ENCODE measurements at places on chromosomes 12 and 14. TPM values are rescaled to one million over a fixed set of nuclear protein-coding genes. Genes with fewer than 3 reads are reported as not detected.

EPYC gene
- not detected for total RNA-seq

KRT2 gene
- total RNA-seq: not detected

LRP1-AS gene
- not detected for total RNA-seq

TAS2R19 gene
- 3.2 TPM for total RNA-seq

OR6C2 gene
- total RNA-seq: not detected

MIP gene
- total RNA-seq: not detected

JAG2 gene
- 31.2 TPM for total RNA-seq

- no peaks in the 10 kb centered on the region for H3K4me1 ChIP-seq
- H3K27ac ChIP-seq: no peak overlapping the region
Observed at GRCh38 chr12:108757856-108758255, 26.5 kb upstream of the CORO1C start.

DNA sequence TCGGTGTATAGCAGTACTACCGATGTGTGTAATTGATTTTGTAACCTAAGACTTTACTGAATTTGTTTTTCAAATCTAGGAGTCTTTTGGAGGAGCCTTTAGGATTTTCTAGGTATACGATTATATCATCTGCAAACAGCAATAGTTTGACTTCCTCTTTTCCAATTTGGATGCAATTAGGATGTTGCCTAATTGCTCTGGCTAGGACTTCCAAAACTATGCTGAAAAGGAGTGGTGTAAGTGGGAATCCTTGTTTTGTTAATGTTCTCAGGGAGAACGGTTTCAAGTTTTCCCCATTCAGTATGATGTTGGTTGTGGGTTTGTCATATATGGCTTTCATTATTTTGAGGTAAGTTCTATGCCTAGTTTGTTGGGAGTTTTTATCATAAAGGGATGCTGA lies 171.6 kb upstream of the PDE3A start:
- H3K27me3 ChIP-seq: no peaks in the 10 kb centered on the region
- H3K4me1 ChIP-seq: no peaks in the 10 kb centered on the region

DNA sequence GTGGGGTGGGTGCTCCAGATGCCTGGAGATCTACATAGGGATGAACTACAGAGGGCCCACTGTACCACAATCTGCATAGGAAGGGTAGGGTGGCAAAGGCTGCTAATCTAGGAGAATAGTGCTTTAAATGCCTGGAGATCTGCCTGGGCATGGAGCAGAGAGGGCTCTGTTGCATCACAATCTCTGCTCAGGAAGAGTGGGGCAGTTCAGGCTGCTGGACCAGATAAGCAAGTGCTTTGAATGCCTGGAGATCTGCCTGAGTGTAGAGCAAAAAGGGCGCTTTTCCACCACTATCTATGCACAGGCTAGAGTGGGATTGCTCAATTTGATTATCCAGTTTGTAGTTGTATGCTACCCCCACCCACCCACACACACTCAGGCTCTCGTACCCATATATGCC lies 886.3 kb upstream of the SEL1L start:
- H3K4me3 ChIP-seq: no peak overlapping the region
- no peaks in the 10 kb centered on the region for H3K36me3 ChIP-seq
- no peak for DNase-seq
- no peak overlapping the region for H3K27ac ChIP-seq
- H3K4me1 ChIP-seq: no peaks in the 10 kb centered on the region
- H3K27me3 ChIP-seq: no peaks in the 10 kb centered on the region

DNA sequence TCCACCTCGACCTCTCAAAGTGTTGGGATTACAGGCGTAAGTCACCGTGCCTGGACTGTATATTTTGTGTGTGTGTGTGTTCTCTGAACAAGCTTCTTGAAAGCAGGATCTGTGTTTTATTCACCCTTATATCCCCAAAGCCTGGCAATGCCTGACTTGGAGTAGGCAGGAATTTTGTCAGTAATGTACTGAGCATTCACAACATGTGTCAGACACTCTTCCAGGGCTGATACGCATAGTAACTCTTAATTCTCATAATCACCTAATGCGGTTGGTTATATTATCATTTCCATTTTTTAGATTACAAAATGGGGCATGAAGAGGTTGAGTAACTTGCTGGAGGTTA lies 50.4 kb upstream of the PLEKHG3 start:
- no peaks in the 10 kb centered on the region for H3K36me3 ChIP-seq
- H3K4me3 ChIP-seq: no peak overlapping the region
- H3K27me3 ChIP-seq: no peaks in the 10 kb centered on the region
- H3K27ac ChIP-seq: no peak overlapping the region

DNA sequence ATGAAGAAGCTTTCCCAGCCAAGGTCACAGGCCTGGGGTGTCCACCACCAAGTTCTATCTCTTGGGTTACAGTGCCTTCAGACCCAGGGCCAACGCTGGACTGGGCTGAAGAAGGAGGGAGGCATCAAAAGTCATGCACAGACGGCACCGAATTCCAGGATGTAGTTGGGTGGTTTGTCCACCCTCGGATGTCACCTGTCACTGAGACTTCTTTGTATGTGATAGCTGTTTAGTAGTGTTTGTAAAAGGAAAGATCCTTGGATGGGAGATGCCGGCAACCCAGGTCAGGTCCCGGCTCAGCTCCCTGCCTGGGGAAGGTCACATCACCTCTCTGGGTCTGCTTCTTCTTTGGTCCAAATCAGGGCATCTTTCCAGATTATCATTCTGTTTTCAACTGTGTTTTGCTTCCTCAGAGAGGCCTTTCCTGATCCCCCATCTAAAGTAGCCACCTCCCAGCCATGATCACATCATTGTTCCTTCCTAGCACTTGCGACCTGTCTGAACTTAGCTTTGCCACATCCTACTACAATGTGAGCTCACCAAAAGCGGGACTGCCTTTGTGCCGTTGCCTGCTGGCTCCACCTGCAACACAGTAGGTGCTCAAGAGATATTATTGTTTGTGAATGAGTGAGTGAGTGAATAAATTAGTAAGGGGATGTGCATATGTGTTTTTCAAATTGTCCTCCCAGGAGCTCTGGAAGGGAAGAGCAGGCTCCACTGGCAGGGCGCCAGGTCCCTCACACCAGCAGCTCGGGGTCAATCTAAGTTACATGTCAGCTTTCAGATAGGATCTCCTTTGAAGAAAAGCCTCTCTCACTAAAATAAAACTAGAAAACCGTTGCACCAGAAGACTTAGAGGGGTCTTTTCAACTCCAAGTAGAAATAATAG lies 2.1 kb downstream of the TSPAN11 start:
- no peak overlapping the region for H3K27ac ChIP-seq
- DNase-seq: no peak
- no peak overlapping the region for H3K4me3 ChIP-seq
- H3K27me3 ChIP-seq: peaks cover 22% of the 10 kb centered on the region
- peaks cover 3% of the 10 kb centered on the region for H3K4me1 ChIP-seq

- H3K4me1 ChIP-seq: no peaks in the 10 kb centered on the region
- H3K27me3 ChIP-seq: no peaks in the 10 kb centered on the region
- no peaks in the 10 kb centered on the region for H3K36me3 ChIP-seq
- no peak overlapping the region for H3K27ac ChIP-seq
Observed at GRCh38 chr14:98167705-98168104, 1104.3 kb downstream of the BCL11B start.

DNA sequence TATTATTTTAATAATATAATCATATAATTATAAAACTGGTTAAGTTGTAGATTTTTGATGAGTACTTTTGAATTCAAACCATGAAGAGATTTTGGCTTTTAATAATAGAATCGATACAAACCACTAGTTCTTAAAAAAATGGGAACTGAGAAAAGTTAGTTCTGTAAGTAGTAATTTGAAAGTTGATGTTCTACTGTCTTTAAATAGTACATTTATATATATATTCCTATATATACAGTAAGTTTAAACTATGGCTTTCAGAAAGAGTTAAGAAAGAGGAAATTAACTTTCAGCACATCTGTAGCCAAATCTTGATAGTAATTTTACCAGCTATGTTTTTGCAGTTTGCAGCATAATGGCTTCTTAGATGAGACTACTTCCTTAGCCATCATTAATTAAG lies 7.8 kb downstream of the LRRK2 start:
- peaks cover 6% of the 10 kb centered on the region for H3K4me1 ChIP-seq
- no peaks in the 10 kb centered on the region for H3K27me3 ChIP-seq
- peaks cover 35% of the 10 kb centered on the region for H3K36me3 ChIP-seq
- no peak overlapping the region for H3K4me3 ChIP-seq

GRCh38 chr14:88426271-88426670 lies 40.8 kb downstream of the SPATA7 start:
- no peak overlapping the region for H3K4me3 ChIP-seq
- no peak for DNase-seq
- peaks cover 5% of the 10 kb centered on the region for H3K36me3 ChIP-seq
- H3K27ac ChIP-seq: no peak overlapping the region
- H3K27me3 ChIP-seq: no peaks in the 10 kb centered on the region
- no peaks in the 10 kb centered on the region for H3K4me1 ChIP-seq

DNA sequence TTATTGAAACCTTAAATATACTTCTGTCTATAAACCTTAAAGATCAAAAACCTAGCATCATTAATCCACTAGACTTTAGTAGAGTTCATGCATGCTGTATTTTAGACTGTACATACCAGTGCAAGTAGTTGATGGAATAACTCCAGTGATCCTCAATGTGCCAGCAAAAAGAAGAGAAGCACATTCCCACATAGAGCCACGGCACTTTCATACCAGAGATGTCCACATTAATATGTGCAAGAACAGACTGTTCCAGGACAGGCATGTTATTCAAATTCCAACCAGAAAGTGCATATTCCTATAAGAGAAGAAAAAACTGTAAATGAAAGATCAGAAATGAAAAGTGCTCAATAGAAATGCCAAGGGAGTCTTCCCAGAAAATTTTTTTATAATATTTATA lies 55.0 kb downstream of the KDM5A start:
- no peaks in the 10 kb centered on the region for H3K4me1 ChIP-seq
- no peak overlapping the region for H3K4me3 ChIP-seq
- no peak for DNase-seq
- peaks cover 78% of the 10 kb centered on the region for H3K36me3 ChIP-seq
- H3K27ac ChIP-seq: no peak overlapping the region

GRCh38 chr12:52079576-52080402 lies at the start of gene SMIM41:
SMIM41 (plus strand) TSS chr12:52079704; CDS start chr12:52079780, 76 bp downstream.
- peaks cover 29% of the 10 kb centered on the region for H3K36me3 ChIP-seq
- H3K4me3 ChIP-seq: peak within 1 kb of the TSS; percentile 48
- H3K27ac ChIP-seq: peak within 1 kb of the TSS; percentile 83
- peak; percentile 71 for DNase-seq

DNA sequence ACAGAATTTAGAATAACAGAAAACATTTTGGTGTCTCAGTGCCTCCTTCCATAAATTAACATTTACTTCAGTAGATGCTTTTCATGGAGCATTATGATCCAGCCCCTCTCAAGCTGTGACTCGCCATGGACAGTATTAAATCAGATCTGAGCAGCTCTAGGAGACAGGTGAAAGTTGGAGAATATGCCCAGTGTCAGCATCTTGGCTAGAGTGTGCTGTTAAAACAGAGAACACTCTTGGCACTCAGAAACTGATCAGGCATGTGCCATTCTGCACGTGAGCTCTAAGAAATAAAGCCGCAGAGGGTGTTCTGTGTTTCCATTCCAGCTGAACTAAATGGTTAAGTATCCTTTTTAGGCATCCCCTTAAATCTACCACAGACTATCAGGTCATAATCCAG lies 68.0 kb downstream of the DIP2B start:
- no peak for DNase-seq
- H3K27me3 ChIP-seq: no peaks in the 10 kb centered on the region
- no peaks in the 10 kb centered on the region for H3K36me3 ChIP-seq
- no peak overlapping the region for H3K4me3 ChIP-seq
- peak overlapping the region; percentile 51 for H3K27ac ChIP-seq

GRCh38 chr14:75188520-75189268 lies 12.3 kb upstream of the TMED10 start:
- H3K4me3 ChIP-seq: no peak overlapping the region
- DNase-seq: no peak

GRCh38 chr12:122060081-122060501 lies 18.5 kb upstream of the MLXIP start:
- H3K27me3 ChIP-seq: no peaks in the 10 kb centered on the region
- no peak for DNase-seq
- no peak overlapping the region for H3K4me3 ChIP-seq

GRCh38 chr14:95531473-95531872 lies 3.4 kb upstream of the GLRX5 start:
- no peak for DNase-seq
- no peak overlapping the region for H3K27ac ChIP-seq
- no peaks in the 10 kb centered on the region for H3K27me3 ChIP-seq

GRCh38 chr14:99502989-99503421 lies 21.8 kb downstream of the CCNK start:
- no peak overlapping the region for H3K27ac ChIP-seq
- no peaks in the 10 kb centered on the region for H3K27me3 ChIP-seq
- H3K4me3 ChIP-seq: no peak overlapping the region
- peak; percentile 48 for DNase-seq
- no peaks in the 10 kb centered on the region for H3K4me1 ChIP-seq
- peaks cover 94% of the 10 kb centered on the region for H3K36me3 ChIP-seq

GRCh38 chr14:32169191-32169590 lies 32.7 kb upstream of the RNU6-7 start:
- H3K36me3 ChIP-seq: no peaks in the 10 kb centered on the region
- no peaks in the 10 kb centered on the region for H3K4me1 ChIP-seq
- H3K27me3 ChIP-seq: no peaks in the 10 kb centered on the region
- H3K27ac ChIP-seq: no peak overlapping the region

GRCh38 chr12:54277823-54278276 lies 2.1 kb downstream of the CBX5 start:
- H3K4me1 ChIP-seq: peaks cover 31% of the 10 kb centered on the region
- H3K27me3 ChIP-seq: no peaks in the 10 kb centered on the region
- H3K36me3 ChIP-seq: peaks cover 23% of the 10 kb centered on the region
- peak overlapping the region; percentile 98 for H3K27ac ChIP-seq
- DNase-seq: no peak

DNA sequence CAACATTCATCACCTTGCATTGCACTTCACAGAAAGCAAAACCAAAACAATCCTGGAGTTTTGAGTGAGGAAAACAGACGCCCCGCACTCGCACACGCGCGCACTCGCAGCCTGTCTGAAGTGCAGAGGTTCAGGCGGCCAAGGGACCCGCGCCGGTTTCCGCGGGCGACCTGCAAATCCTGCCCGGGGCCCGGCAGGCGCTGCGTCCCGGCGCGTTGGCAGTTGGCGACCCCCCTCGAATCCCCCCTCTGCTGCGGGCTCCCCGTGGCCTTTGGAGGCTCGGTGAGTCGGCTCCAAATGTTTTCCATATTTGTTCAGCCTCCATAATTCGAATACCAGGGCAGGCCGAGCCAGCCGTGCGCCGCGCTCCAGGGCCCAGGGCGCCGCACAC lies at the start of gene SSPN:
Gene SSPN, plus strand, starts transcription at position 324 of the 391 bp plus-strand sequence. CDS start 100 bp downstream, outside the sequence.
- H3K36me3 ChIP-seq: no peaks in the 10 kb centered on the region
- H3K4me1 ChIP-seq: no peaks in the 10 kb centered on the region
- peak; percentile 80 for DNase-seq
- H3K4me3 ChIP-seq: peak within 1 kb of the TSS; percentile 60
- no peaks in the 10 kb centered on the region for H3K27me3 ChIP-seq
- H3K27ac ChIP-seq: peak within 1 kb of the TSS; percentile 75

- no peaks in the 10 kb centered on the region for H3K36me3 ChIP-seq
- no peak overlapping the region for H3K4me3 ChIP-seq
- H3K4me1 ChIP-seq: no peaks in the 10 kb centered on the region
- no peaks in the 10 kb centered on the region for H3K27me3 ChIP-seq
- no peak for DNase-seq
Observed at GRCh38 chr14:100176811-100177327, 17.4 kb upstream of the DEGS2 start.

DNA sequence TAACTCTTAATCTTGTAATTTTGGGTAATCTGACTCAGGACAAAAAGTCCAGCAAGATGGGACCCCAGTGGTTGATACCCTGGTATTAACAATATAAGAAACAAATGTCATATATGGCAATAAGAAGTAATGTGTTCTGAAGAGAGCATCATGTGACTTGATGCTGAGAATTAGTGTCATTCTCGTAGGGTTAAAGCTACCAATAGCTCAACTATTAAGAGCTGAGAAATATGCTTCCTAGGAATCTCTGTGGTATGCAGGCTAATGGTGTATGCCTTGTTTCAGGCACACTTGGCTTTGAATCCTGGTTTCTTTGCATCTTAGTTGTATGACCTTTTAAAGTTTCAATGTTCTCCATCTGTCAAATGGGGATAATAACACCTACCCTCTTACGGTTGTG lies 9.1 kb downstream of the MYRFL start:
- no peaks in the 10 kb centered on the region for H3K36me3 ChIP-seq
- no peak overlapping the region for H3K27ac ChIP-seq
- no peak for DNase-seq
- H3K27me3 ChIP-seq: no peaks in the 10 kb centered on the region

All from upper lobe of right lung (tissue), 1 donor.